ENCODE measurements at places on chromosomes 6 and 20.
A peak's percentile ranks its signal among the peaks of the same experiment; 100 is the strongest.

GRCh38 chr6:9647599-9647998, 767.3 kb downstream of the TFAP2A start:
- DNase-seq, result no peak

GRCh38 chr6:1612974-1613306, 3.2 kb downstream of the FOXC1 start:
- no peak for DNase-seq

- DNase-seq, result no peak
These were observed 1378.6 kb upstream of the DEFB115 start for GRCh38 chr20:29878777-29879442.

DNA sequence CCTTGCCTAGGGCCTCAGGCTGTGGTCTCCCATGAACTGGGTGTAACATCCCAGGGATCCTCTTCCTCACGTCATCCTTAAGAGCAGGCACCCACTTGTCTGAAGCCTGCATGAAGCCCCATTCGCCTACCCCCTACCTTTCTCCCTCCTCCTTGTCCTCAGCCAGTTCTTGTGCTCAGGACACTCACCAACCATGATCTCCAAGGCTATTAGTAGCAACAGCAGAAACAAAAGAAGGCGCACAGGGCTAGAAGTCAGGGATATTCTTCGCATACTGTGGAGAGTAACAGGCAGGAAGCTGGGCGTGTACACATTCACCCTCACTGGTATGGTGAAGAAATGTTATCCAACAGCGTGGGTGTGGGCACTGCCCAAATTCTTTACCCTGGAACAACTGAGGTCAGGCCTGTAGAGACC, 7.3 kb downstream of the RAET1E start:
- no peak for DNase-seq

DNA sequence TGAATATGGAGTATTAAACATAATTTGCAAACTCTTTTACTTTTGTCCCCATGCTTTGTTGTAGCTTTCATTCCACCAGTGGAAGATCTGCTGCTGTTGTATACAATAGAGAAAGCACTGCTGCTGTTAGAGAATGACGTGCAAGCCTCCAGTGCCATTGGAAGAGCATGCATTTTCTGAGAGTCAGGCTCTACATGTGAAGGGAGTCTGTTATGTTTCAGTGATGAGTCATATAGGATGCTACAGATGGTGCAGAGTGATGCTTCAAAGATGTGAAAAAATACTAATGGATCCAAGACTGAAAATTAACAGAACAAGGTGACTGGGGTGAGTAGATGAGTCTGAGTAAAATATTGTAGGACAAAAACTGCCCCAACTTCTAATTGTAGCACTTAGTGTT, 22.4 kb upstream of the BACH2 start:
- no peak for DNase-seq

- no peak for DNase-seq
These were observed 32.5 kb downstream of the ADGRG6 start for GRCh38 chr6:142334294-142334693.

GRCh38 chr6:149060985-149061760, 256.3 kb upstream of the TAB2 start:
- DNase-seq, result no peak

DNA sequence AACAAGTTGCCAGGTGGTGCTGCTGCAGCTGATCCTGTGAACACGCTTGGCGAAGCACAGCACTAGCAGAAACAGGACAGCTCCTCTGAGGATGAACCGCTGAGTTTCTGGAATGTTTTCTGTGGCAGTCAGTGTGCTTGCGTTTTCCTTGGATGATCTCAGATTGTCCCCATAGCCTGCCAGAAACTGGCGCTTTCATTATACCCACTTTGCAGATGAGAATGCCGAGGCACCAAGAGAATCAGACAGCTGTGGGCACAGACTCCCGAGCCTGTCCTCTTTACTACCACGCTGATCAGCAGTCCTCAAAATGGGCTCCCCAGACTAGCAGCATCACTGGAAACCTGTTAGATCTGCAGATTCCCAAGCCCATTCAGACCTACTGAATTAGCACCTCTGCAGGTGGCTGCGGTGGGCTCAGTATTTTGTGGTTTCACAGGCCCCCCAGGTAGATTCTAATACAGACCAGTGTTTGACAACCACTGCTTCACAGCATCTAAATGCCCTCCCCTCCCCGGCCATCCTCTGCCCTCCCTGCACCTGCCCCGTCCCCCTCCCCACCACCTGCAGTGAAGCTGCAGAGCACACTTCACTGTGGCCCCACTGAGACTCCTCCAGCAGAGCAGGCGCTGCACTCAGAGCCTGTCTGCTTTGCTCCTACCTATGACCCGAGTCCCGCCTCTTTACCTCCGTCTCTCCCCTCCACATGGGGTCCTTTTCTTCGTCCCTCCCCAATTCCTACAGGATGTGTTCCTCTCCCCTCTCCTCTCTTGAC, 29.6 kb downstream of the SPATA2 start:
- DNase-seq, result no peak

DNA sequence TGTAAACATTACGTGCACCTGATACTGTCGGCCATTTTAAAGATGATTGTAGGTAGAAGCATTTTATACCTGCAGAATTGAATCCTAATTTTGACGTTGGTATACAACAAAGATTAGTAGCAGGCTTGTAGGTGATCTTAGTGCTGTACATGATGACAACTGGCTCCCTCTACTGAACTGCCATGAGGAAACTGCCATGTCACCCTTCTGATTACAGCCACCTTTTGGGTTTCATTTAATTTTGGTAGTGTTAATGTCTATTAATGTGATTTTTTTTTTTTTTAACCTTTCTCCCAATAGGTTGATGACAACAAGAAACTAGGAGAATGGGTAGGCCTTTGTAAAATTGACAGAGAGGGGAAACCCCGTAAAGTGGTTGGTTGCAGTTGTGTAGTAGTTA, 2.3 kb downstream of the RPS12 start:
- no peak for DNase-seq

DNA sequence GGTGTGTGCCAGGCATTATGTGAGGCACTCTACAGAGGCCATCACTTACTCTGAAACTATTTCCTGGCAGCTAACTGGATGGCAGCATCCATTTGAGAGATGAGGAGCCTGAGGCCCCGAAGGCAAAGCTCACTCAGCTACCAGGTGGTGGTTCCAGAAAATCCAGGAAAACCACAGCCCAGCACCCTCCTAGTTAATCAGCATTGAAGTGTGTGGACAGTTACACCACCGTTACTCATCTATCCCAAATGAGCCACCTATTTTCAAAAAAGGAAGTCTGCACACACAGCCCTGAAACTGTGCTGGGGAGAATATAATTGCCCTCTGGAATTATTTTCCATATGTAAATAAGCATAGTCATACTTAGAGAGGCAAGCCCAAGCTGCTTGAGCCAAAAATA, 67.4 kb downstream of the CNBD2 start:
- DNase-seq, result peak; percentile 25

- DNase-seq, result no peak
These were observed 899.3 kb upstream of the MAP3K7 start for GRCh38 chr6:91486200-91486599.

GRCh38 chr20:57656821-57657534, 36.8 kb upstream of the ZBP1 start:
- DNase-seq, result no peak

GRCh38 chr6:121435444-121436069, at the start of gene GJA1:
TSS of gene GJA1 (plus strand) at chr6:121435646. CDS start at chr6:121446848, 11,202 bp downstream.
- DNase-seq, result no peak

GRCh38 chr6:107730106-107730505, 94.0 kb downstream of the SCML4 start:
- DNase-seq, result no peak

DNA sequence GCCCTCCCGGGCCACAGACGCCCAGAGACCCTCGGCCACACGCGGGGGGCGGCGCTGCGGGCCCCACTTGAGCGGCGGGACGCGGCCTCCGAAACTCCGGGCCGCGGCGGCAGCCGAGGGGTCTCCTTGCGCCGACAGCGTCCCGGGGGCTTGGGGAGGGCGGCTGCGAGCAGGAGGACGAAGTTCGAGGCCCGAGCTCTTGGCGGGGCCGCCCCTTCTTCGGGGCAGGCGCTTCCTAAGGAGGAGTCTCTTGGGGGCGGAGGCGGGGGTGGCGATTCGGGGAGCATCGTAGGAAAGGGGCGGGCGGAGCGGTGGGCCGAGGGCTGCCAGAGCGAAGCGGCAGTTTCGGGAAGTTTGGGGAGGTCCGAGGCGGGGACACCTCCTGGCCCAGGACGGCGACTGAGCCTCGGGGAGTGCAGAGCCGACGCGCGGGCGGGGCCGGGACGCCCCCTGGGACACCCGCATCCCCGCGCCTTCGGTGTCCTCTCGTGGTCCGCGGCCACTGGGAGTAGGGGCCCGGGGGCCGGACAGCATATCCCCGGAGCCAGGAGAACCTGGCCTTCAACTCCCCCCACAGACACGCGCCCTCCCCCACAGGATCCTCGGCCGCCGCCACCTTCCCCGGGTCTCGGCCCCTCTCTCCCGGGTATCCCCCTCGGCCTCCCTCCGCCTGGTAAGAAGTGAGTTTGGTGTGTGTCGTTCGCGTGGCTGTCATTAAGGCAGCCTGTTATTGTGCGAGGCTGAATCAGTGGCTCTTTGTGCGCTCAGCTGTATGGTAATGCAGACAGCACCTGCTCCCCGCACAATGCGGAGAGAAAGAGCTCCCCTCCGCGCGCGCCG, 613 bp upstream of the DLL1 start:
- no peak for DNase-seq

DNA sequence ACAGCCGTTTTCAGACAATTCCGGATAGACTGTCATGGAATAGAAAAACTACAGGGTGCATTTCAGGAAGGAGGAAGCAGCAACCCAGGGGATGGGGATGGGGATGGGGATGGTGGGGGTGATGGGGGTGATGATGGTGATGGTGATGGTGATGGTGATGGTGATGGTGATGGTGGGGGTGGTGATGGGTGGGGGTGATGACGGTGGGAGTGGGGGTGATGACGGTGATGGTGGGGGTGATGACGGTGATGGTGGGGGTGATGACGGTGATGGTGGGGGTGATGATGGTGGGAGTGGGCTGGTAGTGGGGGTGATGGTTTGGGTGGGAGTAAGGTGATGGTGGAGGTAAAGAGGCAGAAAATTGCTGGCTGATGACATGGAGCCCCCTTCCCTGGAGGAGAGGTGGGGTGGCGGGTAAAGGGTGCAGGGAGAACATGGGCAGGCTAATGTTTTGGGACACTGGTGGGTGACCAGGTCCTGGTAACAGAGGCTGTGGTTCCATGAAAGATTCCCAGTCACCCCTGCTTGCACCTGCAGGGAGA, 17.5 kb downstream of the LAMA5 start:
- DNase-seq, result no peak

GRCh38 chr6:75233092-75233615, 10.4 kb downstream of the COX7A2 start:
- DNase-seq, result no peak

GRCh38 chr20:53381568-53382262, 211.9 kb downstream of the ZNF217 start:
- DNase-seq, result no peak

- no peak for DNase-seq
These were observed 151.5 kb upstream of the STMND1 start for GRCh38 chr6:16950302-16950701.

GRCh38 chr6:91376686-91377085, 789.8 kb upstream of the MAP3K7 start:
- DNase-seq, result no peak

- no peak for DNase-seq
These were observed 164.2 kb downstream of the NFATC2 start for GRCh38 chr20:51378171-51378928.

- no peak for DNase-seq
These were observed 59.4 kb upstream of the BACH2 start for GRCh38 chr6:90356012-90356421.

DNA sequence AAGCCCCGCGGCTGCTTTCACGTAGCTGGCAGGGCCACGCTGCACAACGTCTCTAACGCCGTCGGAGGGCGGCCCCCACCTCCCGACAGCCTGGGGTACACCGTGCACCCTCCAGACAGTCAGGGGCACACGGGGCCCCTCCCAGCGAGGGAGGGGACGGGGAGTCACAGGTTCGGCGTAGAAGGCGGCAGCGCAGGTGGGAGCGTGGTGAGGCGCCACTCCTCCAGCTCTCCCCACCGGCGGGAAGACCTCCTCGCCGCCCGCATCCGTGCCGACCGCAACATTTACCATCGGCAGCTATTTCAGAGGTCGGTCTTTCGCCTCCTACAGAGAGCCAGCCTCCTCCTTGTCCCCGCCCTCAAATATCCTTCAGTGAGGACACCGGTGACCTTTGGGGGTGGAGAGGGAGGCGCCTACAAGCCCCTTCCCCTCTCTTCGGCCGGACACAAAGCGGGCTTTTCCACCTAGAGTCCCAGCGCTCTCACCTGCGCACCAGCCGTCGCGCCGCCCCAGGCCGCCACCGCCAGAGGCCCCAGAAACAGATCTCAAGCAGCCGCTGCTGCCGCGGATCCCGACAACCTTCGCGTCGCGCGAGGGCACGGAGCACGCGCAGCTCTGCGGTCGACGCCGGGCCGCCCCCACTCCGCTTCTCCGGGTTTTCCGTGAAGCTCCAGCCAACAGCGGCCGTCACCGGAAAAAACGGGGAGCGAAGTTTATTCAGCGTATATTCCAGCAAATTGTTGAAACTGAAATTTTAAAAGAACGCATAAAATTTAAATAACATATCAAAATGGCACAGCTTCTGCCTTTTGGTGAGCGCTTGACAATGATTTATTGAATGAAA, at the start of gene MKKS:
Gene MKKS (minus strand): TSS at position 600 of the 844 bp plus-strand sequence. CDS start 20,708 bp downstream, outside the sequence.
- peak; percentile 91 for DNase-seq

DNA sequence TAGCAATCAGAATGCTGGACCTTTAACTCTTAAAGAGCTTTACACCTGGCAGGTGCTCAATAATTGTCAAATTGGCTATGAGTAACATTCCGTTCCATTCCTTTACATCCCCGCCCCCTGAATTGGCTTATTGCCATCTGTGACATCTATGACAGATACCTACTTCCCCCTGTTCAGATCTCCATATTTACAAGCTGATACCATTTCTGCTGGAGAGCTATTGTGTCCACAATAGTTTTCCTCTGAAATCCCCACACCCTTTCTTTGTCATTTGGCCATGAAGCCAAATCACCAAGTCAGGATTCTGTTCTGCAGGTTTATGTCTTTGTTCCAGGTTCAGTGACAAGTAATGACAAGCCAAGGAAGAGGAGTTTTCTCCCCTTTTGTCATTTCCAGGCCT, 3.2 kb downstream of the CDH26 start:
- no peak for DNase-seq

DNA sequence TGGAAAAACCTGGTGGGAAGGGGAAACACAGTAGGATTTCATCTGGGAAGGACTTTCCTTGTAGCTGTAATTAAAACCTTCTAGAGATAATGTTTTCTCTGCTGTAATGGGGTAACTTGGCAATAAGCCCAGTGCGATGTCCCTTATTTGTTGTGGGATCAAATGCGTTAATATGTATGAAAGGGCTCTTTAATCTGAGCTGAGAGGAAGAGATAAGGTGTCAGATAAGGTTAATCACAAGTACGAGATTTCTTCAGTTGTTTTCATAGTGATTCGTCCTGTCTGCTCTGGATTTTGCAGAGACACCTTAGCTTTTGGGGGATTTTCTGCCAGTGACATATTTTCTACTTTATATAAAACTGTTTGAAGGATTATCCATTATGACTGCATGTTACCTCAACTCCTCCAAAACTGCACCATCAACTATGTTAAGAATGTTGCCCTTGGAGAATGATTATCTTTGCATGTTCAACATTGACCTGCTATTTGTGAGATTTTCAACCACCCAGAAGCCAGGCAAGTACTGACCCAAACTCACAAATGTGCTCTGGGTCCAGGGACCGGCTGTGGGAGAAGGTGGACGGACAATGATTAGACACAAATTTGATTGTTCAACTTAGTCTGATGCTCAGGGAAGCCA, 21.2 kb upstream of the ELOVL5 start:
- DNase-seq, result no peak

GRCh38 chr6:85364344-85364743, 85.5 kb upstream of the NT5E start:
- DNase-seq, result no peak
